ENCODE measurements at places on chromosomes 1 and 21.

DNA sequence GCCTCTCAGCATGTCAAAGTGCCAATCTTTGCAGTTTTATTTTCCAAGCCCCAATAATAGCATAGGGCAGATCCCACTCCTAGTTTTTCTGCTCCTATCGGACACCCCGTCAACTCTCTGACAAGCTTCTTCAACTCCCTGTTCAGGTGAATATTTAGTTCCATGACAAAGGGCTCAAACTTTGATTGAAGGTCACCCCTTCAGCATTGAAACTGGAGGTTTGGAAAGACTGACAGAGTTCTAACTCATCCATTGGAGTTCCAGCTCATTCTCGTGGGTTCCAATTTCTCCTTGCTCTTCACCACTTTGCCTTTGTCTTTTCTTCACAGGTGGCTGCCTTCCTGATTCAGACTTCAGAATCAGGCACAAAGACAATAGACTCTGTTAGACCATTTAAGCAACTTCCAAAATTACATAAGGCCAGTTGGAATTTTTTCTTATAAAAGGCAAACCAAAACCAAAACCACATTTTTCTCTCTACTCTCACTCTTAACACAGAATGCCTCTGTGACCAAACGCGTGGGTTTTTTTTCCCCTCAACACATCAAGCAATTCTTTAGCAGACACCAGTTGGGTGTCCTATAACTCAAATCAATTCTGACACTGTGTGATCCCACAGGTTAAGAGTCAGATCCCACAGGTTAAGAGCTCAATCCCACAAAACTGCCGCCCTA lies 169.3 kb upstream of the USP25 start:
- DNase-seq = no peak

GRCh38 chr1:214401666-214402065 lies 120.7 kb downstream of the SMYD2 start:
- no peak for DNase-seq

- no peak for DNase-seq
These were observed 33.7 kb downstream of the RAB3B start for GRCh38 chr1:51956528-51957509.

- no peak for DNase-seq
These were observed 74.8 kb upstream of the PDE4B start for GRCh38 chr1:65717815-65718454.

DNA sequence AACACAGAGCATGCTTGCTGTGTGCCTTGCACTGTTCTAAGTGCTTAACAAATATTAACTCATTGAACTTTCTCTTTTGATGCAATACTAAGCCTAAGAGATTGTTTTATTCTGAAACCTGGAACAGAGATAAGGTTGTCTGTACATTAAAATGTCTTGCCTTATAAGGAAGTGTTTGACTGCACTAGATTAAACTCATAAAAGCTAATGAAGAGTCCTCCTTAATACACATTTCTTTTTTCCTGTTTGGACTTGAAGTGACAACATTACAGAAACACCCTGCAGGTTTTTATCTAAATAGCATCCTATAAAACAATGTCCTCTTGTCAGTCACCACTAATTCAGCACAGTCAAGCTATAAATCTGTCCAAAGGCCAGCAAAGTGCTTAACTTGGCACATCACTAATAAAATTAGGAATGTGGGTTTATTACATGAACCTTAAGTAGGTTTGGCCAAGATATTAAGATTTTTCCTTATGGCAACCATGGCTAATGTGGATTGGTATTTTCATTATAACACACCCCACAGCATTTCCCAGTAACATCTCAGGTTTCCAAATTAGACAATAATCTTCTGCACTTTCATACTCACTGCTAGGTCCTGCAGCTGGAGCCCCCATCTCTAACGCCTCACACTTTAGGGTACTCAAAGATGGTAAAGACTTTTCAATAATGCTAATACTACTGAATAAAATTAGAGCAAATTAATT lies 389.7 kb downstream of the LMO4 start:
- DNase-seq = no peak

DNA sequence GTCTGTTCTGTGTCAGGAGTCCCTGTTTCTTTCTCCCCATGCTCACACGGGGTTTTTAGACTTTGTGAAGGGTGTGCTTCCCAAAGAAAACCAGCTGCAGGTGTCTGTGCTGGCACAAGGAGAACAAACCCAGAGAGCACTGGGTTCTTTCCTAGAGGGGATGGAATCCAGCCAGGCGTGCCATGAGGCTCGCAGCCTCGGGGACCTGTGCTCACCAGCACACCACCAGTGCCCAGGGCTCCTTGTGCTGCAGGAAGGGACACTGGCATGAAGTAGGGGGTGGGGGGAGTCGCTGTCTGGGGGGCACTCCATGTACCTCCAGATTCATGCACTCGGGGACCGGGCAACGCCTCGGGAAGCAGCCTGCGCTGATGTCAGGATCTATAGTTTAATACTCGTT lies 57.9 kb downstream of the AGPAT3 start:
- DNase-seq = no peak

DNA sequence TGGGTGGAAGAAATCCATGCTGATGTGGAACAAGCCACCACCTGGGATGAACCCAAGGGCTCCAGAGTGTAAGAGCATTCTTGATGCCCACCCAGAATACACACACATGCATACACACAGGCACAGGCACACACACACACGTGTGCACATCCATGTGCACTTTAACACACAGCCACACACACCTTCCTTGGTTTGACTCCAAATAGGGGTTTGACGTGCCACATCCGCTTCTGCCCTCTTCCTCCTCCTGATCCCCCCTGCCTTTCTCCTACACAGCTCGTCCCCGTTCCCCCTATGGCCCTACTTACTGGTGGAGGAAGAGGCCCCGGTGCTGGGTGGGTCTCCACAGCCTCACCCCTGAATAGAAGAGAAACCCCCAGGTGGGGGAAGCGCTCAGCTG lies 16.0 kb downstream of the SPATA21 start:
- no peak for DNase-seq

- no peak for DNase-seq
These were observed 21.7 kb downstream of the EPB41 start for GRCh38 chr1:28936094-28936493.

DNA sequence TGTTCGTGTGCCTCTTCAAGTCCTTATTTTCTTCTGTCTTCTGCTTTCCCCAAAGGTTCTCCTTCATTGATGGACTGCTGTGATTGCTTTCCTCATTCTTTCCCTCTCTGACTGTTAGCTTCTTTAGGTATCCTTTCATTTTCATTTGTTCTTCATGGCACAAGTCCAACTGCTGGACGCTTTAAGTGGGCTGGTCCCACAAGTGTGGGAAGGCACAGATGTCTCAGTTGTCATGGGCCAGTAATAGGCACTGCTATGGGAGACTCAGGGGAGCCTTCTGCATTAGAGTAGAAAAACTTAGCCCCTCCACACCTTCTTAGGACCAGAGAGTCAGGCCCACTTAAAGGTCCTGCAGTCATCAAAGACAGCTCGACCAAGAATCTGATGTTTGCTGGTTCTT lies 122.3 kb upstream of the C1orf105 start:
- no peak for DNase-seq

- no peak for DNase-seq
These were observed 186.4 kb upstream of the FAM78B start for GRCh38 chr1:166353213-166353612.

DNA sequence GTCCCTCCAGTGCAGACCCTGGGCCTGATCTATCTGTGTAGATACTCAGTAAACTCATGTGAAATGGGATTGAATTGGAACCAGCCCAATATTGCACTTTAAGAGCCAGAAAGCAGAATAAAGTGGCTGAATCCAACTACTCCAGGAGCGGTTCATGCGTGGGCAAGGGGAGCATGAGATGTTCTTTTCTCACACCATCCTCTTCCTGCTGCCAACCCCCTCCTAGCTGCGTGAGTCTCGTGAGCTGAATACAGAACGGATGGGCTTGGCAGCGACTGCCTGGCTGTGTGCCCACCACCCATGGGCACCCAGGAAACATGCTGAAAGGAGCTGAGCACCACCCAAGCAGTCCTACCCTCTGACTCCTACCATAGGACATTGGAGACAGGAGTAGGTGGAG lies 128.3 kb downstream of the ELAVL4 start:
- no peak for DNase-seq

DNA sequence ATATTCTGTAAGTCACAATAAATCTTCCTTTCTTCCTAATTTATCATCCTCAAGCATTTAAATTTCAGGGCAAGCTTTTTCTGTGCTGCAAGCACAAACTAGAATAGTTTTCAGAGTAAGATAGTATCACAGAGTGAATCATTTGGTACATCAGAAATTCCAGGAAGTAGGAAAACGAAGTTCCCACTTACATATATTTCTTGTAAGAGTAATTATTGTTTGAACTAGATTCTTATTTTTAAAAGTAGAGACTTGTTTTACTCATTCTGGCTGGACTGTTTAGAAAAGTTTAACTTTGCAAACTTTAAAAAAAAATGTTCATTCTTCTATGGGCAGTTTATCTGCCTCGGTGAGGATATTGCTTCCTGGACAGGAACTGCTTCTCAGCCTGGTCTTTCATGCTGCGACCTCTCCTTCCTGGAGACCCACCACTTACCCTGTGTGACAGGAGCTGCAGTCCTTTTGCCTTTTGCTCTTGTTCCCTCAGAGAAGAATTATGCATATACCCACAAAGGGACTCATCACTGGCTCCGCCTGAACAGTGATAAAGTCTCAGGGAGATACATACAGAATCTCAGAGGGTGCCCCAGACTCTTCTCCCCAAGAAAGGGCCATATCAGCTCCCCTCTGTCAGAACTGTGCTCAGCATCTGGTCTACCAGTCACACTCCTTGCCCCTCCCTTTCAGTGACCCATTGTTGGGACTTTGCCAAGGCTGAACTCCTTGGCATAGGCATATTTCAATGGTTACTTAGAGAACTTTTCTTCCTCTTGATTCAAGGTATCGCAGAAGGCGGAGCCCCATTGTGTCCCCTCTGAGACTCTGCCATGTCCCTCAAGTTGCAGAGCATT lies 102.7 kb upstream of the CD55 start:
- DNase-seq = no peak

GRCh38 chr1:236706183-236706582 lies 19.9 kb downstream of the ACTN2 start:
- no peak for DNase-seq

DNA sequence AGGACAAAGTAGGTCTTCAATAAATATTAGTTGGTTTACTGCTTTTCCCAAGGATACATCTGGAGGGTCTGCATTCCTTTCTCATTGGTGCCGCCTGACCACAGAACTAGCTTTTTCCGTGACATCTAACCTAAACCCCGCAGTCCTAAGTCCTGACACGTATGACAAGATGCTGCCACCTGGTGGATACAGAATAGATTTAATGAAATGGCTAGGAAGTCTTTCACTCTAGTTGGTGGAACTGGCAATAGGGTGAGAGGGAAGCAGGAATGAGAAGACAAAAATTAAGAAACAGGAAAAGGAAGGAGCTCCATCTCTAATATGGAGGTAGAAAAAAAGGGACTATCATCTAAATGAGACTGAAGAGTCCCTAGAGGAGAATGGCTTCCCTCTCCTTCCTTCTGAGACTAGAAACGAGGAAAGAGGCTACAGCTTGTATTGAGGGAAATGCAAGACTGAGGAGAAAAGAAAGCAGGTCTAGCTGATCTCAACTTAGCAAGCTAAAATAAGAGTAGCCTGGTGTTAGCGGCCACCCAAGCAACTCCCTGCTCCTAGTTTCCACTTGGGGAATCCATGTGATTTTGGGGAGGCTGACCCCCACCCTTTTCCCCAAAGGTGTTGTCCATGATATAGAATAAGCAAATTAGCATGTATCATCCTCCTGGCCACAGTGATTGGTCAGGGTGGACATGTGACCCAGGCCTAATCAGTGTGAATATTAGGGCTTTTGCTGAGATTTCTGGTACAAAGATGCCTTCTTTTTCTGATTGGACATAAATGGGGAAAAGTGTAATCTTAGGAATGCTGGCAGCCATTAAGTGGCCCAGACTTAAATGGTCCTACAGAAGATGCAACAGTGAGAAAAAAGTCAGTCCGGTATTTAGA lies 5.9 kb downstream of the RFX5 start:
- DNase-seq = peak; percentile 20

DNA sequence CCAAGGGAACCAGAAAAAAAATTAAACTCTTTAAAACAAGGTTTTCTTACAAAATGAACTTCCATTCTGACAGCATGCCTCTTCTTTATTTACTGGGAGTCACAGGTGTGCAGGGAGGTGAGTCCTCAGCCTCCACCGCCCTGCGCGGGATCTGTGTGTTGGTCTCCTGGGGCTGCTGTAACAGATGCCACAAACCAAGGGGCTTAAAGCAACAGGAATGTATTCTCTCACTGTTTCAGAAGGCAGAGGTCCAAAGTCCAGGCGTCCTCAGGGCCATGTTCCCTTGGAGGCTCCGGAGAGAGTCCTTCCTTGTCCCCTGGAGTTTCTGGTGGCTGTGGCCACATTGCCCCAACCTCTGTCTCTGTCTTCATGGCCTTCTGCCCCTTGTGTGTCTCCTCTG lies 123.6 kb upstream of the C1orf174 start:
- DNase-seq = no peak

GRCh38 chr21:41678924-41679318 lies 87.9 kb downstream of the RIPK4 start:
- no peak for DNase-seq
